ENCODE measurements at places on chromosomes 2 and 18.
A peak's percentile ranks its signal among the peaks of the same experiment; 100 is the strongest.

- no peak for DNase-seq
Observed at GRCh38 chr2:215611609-215612386, 175.9 kb upstream of the FN1 start.

- no peak for DNase-seq
Observed at GRCh38 chr18:51053814-51054213, 23.8 kb downstream of the SMAD4 start.

GRCh38 chr2:241511091-241511741, 2.8 kb upstream of the STK25 start:
- no peak for DNase-seq

GRCh38 chr2:120988051-120988699, 252.5 kb downstream of the GLI2 start:
- DNase-seq, result no peak

GRCh38 chr2:85781013-85781332, 27.2 kb downstream of the ATOH8 start:
- no peak for DNase-seq

DNA sequence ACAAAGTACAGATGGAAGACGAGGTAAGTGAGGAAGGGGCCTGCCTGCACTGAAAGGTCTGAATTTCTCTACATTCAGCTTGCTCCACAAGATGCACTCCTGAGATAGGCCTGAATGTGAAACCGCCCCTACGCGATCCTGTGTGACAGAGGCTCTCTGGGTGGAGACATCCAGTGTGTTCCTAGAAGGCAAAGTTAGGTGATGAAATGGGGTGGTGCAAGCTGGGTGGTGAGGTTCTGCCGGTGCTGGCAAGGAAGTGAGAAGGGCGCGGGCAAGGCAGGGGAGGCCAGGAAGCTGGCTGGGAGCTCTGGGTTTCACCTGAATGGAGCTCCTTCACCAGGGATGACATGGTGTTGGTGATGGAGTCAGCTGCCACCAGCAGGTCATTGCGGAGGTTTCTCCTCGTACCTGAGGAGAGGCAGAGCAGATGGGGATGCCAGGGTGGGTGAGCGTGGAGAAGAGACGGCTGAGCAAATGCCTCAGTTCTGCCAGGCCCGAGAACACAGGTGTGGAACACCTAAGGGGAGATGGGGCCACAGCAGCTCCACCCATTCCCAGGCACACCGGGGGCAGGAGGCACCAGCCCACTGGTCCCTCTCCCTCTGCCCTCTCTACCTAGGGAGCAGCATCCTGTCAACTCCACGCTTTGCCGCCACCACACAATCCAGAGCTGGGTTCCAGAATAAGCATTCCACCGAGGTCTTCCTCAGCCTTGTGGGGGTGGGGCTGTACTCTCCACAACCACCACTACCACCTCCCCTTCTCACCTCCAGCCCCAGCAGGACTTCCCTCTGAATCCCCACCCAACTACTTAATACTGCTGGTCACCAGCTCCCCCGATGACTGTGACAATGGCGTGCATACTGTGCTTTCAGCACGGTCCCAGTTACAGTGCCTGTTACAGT, 45.5 kb upstream of the DNMT3A start:
- peak; percentile 60 for DNase-seq

DNA sequence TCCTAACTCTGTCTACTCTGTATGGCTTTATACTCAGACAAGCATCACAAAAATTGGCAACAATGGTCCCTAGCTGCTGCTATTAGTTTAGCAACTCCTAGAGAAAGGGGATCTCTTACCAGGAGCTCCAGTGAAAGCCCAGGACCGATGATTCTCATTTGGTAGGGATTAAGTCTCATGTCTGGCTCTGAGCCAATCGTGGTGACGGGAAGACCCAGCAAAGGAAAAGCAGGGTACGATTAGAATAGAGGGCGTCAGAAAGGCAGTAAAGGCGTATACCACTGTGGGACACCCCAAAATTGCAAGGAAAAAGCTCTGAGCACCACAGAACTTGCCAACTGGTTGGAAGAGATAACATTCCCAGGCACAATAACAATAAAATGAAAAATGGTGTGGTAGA, 129.5 kb downstream of the MTCL1 start:
- no peak for DNase-seq

DNA sequence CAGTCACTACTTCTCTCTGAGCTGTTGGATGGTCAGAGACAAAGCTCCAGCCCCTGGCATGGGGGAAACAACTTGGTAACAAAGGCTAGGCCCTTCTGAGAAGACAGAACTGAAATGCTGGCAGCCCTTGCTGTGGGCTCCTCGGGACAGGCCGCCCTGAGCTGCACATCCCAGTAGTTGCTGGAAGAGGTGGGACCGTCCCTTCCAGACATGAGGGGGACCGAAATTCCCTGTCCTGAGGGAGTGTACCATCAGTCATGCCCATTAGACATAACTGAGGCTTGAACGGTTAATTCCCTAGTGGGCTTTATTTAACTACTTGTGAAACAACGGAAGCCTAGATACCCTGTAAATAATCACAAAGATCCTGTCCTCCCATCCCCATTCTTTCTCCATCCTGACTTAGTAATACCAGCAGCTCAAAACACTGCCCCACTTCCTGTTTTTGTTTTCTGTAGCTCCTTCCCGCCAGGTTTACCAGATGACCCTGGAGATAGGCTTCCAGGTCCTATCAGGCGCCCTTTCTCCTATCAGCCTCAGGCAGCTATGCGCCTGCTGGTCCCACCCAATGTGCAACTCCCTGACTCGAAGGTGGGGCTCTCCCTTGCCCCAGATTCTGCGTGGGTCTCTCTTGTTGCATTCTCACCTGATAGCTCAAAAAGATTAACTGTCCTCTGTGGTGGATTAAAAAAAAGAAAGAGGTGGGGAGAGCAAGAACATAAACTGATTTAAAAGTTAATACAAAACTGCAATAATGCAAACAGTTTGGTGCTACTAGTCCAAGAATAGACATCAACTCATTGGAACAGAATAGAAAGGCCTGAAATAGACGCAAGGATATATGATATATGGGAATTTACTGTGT, 37.0 kb upstream of the NT5DC4 start:
- peak; percentile 39 for DNase-seq

DNA sequence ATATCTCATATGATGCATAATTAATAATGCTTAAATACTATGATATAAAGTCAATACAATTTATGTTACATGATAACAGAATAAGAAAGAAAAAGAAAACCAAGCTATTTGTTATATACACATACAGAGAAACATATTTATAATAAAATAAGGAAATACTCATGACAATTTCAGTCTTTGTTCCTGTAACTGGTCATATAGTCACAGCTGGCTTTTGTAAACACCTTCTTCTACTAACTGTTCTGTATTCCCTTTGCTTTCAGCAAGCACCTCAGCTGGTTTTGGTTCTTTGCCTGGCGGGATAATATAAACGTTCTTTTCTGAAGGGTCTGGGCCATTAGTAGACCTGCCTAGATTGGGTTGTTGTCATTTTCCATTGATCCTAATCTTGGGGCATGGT, 158.5 kb downstream of the COPS8 start:
- DNase-seq, result no peak

GRCh38 chr18:31156821-31157763, 5.6 kb downstream of the DSC1 start:
- peak; percentile 60 for DNase-seq

GRCh38 chr2:23801396-23801795, 125.5 kb downstream of the ATAD2B start:
- DNase-seq, result no peak

DNA sequence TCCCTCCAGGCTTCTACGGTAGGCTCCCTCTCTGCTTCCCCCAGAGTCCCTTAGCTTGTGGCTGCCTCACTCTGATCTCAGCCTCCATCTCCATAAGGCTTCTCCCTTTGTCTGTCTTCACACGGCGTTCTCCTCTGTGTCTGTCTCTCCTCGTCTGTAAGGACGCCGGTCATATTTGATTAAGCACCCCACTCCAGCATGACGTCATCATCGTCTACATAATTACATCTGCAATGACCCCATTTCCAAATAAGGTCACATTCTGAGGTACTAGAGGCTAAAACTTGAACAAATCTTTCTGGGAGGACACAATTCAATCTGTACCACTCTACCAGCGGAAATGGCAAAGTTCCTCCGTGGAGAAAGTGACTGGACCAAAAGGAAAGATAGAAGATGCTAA, 8.3 kb upstream of the COL6A3 start:
- no peak for DNase-seq

GRCh38 chr18:22347606-22348511, 69.9 kb downstream of the CTAGE1 start:
- peak; percentile 53 for DNase-seq

DNA sequence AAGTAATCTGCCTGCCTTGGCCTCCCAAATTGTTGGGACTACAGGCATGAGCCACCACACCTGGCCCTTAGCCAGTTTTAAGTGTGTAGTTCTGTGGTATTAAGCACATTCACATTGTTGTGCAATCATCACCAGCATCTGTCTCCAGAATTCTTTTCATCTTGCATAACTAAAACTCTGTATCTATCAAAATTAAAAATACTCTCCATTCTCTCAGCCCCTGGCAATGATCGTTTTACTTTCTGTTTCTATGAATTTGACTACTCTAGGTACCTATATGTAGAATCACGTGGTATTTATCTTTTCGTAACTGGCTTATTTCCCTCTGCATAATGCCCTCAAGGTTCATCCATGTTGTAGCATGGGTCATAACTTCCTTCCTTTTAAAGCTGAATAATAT, 45.5 kb upstream of the CAVIN2 start:
- no peak for DNase-seq

DNA sequence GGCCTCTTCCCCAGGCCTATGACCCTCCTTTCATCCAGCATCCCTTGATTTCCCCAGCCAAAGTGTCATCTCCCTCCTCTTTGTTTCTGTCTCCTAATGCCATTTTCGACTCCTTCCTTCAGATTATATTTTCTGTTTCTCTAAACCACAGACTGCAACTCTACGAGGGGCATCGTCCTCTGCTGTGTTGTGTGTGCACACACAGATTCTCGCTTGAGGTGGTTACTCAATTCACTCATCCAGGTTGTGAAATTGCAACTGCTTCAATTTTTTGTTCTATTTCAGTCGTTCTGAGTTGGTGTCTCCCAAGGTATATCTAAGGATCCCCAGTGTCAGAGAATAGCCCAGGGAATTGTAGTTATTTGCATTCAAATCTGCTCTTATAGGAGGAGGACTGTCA, 113.5 kb upstream of the NDUFV2 start:
- DNase-seq, result no peak

DNA sequence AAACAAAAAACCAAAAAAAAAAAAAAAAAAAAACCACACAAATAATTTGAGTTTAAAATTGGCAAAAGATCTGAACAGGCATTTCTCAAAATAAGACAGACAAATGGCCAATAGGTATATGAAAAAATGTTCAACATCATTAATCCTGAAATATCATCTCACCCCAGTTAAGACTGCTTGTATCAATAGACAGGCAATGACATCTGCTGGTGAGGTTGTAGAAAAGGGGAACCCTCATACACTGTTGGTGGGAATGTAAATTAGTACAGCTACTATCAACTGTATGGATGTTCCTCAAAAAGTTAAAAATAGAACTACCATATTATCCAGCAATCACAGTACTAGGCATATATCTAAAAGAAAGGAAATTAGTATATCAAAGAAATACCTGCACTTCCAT, 523.1 kb downstream of the XIRP2 start:
- peak; percentile 6 for DNase-seq

DNA sequence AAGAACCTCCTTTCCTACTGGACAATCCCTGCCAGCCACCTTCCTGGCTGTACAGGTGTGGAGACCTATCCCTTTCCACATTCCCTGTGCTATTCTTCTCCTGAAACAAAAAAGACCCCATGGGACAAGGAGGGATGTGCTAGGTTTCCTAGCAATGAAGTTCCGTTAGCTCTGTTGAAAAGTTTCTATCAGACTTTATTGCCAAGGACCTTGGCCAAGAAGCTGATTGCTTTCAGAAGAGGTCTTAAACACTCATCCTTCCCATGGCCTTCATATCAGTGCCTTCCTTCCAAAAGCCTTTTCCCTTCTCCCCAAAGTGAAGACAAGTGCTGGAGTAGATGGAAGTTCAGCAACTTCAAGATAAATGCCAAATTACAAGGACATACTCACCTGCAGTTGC, 194.8 kb downstream of the AGPS start:
- no peak for DNase-seq

- no peak for DNase-seq
Observed at GRCh38 chr2:85732467-85733120, 21.2 kb upstream of the ATOH8 start.

DNA sequence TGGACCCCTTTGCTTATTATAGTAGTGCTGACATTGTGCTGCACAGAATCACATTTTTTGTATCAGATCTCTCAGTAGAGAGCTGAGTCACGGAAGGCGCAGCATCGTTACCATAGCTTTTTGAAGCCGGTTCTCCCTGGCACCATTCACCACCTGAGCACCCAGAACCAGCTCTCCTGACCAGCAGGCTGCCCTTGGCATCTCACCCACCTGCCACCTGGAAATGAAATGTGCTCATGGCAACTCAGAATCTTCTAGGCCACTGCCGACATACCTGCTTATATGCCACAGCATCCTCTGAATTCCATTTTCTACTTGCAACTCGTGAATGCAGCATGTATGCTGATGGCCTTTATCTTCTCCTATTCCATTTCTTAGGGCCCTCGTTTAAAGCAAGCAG, 62.7 kb downstream of the COA5 start:
- DNase-seq, result no peak

DNA sequence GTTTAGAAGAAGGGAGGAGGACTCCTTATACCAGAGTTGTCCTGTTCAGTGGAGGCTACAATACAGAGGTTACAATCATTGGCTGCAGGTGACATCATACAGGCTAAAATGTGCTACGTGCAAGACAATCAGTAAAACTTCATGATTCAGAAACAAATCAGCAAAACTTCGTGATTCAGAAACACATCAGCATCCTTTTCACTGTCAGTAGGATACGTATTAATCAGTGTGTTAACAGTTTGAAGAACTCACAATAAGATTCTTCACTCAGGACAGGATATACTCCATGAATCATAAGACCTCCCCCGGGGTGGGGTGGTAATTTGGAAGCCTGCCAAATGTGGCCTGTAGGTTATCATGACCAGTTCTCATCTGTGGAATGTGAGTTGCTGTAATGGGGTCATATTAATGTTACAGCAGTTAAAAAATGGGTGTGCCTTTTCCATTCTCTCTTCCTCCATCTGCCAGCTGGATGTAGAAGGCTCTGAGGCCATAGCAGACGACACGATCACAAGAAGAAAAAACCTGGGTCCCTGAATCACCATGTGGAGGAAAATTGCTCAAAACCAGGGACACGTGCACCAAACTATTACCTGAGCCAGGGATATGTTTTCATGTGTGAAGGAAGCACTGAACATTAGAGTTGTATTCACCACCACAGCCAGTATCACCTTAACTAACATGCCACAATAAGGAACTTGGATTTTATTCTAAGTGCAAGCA, 134.8 kb upstream of the CREB1 start:
- peak; percentile 41 for DNase-seq

DNA sequence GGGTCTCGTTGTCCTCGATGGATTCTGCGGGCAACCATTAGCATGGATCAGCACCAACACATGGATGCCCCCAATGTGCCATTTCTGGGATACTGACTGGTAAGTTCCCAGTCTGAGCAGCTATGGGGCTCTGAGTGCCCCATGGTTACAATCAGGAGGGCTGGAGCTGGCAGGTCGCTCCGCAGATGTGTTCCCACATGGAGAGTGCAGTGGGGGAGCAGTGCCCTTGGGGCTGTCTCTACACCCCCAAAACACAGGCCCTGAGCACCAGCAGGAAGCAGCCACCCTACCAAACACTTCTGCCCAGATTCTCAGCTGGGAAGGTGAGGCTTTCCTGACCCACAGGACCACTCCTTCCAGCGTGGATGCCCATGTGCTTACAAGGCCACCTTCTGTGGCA, 8.0 kb downstream of the NGEF start:
- no peak for DNase-seq

All from HT-29 (cell line).